ENCODE measurements at places on chromosomes 3 and 15.

- no peak for DNase-seq
These were observed 545.8 kb downstream of the RBMS3 start for GRCh38 chr3:29826712-29827111.

- DNase-seq = peak; percentile 74
These were observed 520 bp downstream of the GREM1 start for GRCh38 chr15:32718227-32718820.

GRCh38 chr3:70137366-70137765, 137.8 kb downstream of the SAMMSON start:
- DNase-seq = no peak

GRCh38 chr3:150254309-150254708, 153.8 kb upstream of the TSC22D2 start:
- DNase-seq = no peak

DNA sequence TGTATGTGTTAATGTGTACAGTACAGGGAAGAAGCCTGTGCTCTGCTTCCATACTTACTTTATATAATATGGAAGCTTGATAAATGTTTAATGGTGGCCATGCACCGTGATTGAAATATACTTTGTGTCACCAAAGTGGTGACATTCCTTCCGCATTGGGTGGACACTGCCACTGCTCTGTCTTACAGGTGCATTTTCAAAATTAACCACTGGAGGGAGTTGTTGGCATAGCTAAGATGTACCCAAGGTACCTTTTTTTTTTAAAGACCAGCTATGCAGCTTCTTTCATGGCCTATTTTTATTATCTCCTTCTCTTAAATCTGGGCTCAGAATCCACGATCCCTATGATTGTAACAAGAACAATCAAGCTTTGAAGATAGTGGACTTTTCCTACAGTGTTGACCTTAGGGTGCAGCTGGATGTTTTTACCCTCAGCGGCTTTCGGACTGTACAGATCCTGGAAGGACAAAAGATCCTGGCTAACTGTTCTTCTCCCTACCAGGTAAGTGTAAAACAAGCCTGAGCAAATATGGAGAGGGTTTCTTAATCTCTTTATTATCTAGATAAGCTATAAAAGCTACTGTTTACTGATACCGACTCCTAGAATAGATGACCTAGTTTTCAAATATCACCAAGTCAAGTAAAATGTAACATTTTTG, 21.6 kb upstream of the PAK6 start:
- DNase-seq = peak; percentile 70

DNA sequence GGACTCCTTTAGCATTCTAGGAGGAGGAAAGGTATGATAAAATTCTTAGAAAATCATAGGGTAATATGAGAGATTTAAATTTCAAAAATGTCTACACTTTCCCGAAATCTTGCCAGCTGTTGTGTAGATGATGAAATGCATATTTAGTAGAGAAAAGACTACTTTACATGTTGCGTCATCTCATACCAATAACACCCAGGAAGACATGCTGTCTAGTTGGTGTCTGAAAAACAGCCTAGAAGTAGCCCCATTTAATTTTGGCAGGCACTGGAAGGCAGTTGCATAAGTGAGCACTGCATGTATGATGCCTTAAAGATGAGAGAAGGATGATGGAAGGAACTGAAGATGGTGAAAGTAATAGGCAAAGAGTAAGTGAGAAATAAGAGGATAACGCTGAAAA, 310.5 kb upstream of the TPM1 start:
- peak; percentile 28 for DNase-seq

DNA sequence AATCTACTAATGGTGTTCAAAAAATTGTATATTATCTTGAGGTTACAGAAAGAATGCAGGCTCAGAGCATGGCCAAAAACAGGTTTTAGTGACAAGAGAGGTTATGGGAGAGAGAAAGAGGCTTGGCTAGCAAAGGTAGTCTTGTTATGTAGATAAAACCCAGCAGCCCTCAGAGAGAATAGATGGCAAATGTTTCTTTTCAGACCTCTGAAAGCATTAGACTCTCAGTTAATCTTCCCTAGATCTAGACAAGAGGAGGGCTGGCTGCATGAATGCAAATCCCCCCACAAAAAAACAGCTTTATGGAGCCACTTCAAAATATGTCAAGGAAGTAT, 62.2 kb downstream of the OSTN start:
- no peak for DNase-seq

GRCh38 chr3:184604039-184604601, 42.5 kb downstream of the EPHB3 start:
- DNase-seq = peak; percentile 48

DNA sequence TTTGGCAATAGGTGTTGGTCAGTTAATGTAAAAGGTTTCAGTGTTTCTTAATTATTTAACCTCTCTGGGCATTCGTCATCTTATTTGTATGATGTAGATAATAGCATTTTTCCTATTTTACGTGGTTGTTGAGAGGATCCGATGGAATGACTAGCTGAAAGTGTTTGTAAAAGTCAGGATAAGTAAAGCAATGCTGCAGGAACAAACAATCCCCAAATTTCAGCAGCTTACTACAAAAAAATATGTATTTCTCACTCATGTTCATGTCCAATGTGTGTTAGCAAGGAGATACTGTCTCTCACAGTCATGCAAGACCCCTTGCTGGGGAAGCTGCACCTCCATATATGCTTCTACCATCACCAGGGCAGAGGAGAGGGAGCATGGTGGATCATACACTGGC, 38.7 kb downstream of the CEMIP start:
- DNase-seq = no peak

DNA sequence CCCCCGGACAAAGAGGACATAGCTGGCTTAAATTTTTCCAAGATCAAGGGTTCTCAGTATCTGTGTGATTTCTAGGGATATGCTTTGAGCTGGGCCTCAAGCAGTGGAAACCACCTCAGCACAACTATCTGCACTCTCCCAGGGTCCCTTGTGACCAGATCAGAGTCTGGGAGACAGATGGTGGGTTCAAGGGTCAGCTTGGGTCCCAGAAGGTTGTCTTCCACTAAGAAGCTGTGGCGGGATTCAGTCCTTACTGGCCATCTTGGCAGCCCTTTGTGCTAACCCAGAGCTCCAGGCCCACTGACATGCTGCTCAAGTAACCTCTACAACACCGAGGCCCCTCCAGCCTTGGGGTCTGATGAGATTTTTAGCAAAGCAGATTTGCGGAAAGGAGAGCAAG, 2.7 kb downstream of the INSYN1 start:
- no peak for DNase-seq

DNA sequence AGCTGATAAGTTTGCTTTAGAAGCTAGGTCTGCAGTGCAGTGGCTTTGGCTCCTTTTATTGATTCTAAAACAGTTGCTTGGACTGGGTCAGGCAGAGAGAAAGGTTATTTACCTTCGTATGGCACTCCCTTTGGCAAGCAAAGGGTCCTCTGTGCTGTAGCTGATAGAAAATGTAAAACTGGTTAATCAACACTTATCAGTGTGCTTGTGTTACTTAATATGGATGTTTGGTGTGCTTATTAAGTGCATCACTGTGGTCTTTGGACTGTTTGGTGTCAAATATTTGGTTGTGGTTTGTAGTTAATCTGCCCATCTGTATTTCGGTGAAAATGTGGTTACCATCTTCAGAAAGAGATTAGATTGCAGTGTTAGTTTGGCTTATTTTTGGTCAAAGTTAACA, 16.0 kb downstream of the UBE2E2 start:
- no peak for DNase-seq

GRCh38 chr3:128091586-128091985, 32.0 kb downstream of the RUVBL1 start:
- peak; percentile 59 for DNase-seq

DNA sequence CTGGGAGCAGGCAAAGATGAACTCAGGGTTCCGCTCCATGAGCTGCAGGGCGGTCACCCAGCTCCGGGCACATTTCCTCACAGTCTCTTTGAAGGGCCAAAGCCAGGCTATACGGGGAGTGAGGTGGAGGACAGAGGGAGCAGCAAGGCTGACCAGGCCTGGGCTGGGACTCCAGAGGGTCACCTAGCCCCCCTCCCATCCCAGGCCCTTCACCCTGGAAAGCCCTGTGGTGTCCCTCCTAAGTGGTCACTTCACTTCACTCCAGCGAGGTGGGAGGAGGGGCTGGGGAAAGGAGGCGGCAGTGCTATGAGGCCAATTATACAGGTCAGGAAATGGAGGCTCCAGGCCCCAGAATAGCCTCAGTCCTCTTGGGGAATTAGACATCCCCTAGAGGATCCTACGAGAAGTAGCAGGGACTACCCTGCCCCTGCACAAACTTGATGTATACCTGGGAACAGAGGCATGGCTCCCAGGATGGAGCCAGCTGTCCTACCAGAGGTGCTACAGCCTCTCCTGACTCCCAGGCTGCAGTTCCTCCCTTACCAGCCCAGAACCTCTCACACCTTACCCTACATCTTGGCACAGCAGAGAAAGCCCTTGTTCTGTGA, 5.7 kb downstream of the MAN2C1 start:
- no peak for DNase-seq

GRCh38 chr15:40567111-40567510, 2.0 kb upstream of the RPUSD2 start:
- no peak for DNase-seq

GRCh38 chr3:152219216-152219615, 49.5 kb upstream of the MBNL1 start:
- DNase-seq = peak; percentile 44

DNA sequence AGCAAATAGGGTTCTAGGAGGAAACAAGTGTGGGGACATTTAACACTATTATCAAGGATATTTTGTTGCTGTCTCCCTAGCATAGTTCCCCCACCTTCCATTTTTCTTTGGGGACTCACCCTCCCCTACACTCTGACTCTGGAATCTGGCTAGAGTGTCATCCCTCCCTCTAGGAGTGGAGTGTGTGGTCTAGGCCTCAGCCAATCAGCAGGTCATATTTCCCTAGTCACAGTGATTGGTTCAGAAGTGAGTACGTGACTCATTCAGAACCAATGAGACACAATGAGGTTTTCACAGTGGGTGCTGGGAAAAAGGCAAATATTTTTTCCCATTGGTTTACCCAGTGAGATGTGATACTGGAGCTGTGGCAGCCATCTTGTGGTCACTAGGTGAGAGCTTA, 234.4 kb downstream of the SHQ1 start:
- no peak for DNase-seq

- DNase-seq = peak; percentile 63
These were observed 454.0 kb upstream of the ROBO2 start for GRCh38 chr3:76585794-76586392.

DNA sequence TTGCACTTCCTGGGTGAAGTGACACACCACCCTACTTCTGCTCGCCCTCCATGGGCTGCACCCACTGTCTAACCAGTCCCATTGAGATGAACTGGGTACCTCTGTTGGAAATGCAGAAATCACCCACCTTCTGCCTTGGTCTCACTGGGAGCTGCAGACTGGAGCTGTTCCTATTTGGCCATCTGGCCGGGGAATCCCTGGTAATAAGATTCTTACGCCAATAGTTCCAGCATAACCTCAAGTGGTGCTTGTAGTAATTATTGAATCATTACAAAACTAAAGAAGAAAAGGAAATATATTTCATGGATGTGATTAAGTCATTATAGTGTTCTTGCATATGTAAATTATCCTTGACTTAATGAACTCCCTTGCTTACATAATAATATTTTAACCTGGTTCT, 841.9 kb downstream of the CADM2 start:
- no peak for DNase-seq

GRCh38 chr15:33840615-33841014, 127.7 kb upstream of the CHRM5 start:
- no peak for DNase-seq

DNA sequence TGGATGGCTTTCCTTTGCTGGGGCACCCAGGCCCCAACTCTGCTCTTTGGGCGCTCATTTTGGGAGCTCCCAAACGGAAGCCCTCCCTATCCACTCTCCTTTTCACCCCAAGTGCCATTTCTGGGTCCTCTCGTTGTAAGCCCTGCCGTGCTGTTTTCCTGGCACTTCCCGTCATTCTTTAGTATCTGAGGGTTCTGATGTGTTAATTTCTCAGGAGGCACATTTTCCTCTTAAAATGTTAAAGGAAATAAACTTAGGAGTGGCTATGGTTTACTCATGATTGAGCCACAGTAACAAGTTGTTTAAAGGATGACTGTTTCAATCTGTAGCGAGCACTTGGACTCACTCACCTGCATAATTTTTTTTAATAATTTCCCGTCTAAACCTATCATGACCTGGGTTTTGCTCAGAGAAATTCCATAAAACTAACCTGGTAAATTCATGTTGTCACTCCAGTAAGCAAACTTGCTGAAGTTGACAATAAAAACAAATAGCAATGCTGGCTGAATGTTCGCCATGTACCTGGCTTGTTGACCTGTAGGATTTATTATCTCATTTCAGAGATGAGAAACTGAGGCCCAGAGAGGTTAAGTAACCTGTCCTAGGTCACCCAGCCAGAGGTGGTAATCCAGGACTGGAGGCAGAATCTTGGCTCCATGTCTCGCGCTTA, 10.6 kb downstream of the ALDH1A3 start:
- peak; percentile 14 for DNase-seq

DNA sequence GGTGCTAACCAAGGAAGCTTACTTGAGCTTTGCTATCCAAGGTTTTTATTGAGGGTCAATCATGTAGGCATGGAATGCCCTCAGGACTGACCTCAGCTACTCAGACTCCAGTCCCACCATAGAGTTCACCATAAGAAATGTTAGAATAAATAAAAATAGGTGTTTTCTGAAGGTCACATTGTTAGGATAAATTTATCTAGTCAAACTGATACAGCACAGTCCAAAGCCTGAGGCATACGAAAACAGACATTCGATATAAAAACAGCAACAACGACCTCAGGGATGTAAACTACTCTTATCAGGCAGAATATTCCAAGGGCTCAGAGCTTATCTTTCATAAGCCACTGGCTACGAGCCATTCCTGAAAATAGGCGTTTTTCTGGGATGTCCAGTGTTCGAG, 690.6 kb downstream of the MCTP2 start:
- no peak for DNase-seq

GRCh38 chr3:146279013-146279412, 28.1 kb upstream of the PLSCR4 start:
- no peak for DNase-seq

- DNase-seq = no peak
These were observed 126.8 kb upstream of the CLSTN2 start for GRCh38 chr3:139808201-139808600.

DNA sequence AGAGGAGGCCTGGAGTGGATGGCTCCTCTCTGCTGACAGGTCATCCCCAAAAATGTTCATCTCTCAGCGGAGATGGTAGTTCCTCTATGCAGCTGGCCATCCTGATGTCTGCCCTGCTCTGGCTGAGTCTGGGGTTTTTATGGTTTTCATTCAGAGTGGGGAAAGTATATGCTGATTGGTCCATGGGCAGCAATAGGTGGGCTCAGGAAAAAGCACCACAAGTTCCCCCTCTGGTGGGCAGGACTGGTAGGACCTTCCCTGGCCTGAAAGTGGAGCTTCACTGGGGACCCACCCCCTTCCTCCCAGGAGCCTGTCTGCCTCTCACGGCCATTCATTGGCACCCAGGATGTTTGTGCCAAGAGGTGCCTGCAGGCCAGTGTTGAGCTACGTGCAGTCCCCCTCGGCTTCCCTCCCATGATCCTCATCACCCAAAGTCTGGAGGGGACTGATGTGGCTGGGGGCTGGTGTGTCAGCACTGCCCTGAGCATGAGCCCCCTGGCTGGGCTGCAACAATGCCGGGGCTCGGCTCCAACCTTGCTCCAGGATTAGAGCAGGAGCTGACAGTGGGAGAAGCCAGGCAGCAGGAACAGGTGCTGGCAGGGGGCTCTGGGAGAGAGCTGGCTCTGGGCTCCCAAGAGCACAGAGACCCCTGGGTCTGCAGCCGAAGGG, 13.1 kb upstream of the BLOC1S6 start:
- DNase-seq = peak; percentile 29

Measured in GM23248 (cell line).